NCI-H526 treated with DMSO at 0.1 percent for 48 hours (cell line): ENCODE measurements at places on chromosomes 6 and 20.

DNA sequence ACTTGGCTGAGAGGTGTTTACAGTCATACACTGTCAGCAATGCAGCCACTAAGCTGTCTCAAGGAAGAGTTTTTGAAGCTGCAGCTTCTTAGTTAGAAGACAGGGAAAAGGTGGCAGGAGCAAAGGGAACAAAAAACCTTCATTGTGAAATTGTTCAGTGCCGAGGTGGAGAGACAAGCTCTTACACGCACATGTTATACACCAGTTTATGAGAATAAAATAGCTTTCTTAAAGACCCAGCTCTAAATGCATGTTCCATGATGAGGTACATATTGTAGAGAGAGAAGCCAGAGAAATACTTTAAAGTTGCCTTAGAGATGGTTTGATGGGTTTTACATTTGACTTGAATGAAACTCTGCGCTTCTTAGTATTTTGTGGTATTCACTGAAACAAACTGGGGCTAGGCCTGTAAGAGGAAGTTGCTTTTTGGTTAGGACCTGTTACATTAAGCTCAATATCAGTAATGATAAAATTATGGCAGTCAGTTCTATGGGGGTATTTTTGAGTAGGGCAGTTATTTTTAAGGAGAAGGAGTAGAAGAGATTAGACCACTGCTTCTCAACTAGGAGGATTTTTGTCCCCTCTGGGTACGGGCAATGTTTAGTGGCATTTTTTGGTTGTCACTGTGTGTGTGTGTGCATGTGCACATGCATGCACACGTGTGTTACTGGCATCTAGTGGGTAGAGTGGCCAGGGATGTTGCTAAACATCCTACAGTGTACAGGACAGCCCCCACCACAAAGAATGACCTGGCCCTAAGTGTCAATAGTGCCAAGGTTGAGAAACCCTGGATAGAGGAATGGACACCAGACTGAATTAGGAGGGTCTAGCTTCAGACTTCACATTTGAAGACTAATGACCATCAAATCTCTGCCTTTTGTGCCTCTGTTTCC lies 9.8 kb downstream of the NEDD9 start:
- DNase-seq: no peak

- DNase-seq: no peak
Observed at GRCh38 chr6:89204096-89204495, 13.1 kb downstream of the GABRR1 start.

DNA sequence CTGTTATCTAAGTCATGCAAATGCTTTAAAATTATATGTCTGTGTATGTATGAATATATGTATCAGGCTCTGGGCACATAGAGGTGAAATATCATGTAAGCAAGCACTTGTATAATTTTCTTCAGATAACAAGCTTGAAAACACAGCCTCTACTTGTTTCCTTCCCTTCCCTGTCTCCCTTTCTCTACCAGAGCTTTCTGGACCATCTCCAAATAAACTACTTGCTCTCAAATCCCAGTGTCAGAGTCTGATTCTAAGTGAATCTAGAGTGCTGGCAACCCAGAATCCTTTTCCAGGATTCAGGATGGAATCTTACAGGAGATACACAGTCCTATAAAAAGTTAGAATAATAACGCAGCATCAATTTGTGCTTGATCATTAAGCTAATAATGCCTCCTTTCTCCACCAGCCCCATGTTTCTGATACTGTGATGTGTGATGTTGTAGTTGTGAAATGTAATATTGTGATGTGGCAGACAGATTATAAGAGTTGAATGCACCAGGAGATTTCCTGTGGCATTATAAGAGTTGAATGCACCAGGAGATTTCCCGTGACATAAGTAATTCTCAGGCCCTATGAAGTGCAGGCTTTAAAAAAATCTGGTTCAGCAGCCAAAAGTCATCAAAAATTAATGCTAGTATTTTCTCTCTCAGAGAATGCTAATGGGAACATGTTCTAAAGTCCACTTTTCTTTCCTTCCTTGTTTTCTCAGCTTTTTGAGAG lies 89.6 kb downstream of the PCSK2 start:
- DNase-seq: no peak

DNA sequence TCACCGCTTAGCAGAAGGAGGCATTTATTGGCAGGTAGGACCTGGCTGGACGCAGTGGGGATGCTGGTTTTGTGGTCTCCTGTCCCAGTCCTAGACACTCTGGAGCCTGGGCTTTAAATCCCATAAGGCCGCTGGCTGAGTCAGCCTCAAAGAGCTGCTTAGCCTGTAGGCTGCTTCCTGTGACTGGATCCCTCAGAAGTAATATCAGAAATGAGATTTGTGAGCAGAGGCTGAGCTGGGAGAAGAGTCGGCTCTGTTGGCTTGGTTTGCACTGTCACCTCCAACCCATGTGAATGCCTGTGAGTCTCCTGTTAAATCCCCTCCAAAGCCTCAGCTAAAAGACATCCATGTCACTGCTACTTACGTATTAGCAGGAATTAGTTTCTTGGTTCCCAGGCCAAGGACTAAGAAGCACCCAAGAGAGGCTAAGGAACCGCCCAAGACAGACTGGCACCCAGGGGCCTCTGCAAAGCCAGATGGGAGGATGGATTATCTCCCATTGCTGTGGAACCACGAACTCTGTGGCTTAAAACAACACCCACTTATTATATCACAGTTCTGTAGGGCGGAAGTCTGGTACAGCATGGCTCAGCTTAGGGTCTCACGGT lies 289.4 kb downstream of the CDC5L start:
- no peak for DNase-seq

GRCh38 chr6:13666194-13667105 lies 45.2 kb downstream of the RANBP9 start:
- no peak for DNase-seq

- DNase-seq: no peak
Observed at GRCh38 chr6:41784581-41785171, 2.8 kb upstream of the TOMM6 start.

DNA sequence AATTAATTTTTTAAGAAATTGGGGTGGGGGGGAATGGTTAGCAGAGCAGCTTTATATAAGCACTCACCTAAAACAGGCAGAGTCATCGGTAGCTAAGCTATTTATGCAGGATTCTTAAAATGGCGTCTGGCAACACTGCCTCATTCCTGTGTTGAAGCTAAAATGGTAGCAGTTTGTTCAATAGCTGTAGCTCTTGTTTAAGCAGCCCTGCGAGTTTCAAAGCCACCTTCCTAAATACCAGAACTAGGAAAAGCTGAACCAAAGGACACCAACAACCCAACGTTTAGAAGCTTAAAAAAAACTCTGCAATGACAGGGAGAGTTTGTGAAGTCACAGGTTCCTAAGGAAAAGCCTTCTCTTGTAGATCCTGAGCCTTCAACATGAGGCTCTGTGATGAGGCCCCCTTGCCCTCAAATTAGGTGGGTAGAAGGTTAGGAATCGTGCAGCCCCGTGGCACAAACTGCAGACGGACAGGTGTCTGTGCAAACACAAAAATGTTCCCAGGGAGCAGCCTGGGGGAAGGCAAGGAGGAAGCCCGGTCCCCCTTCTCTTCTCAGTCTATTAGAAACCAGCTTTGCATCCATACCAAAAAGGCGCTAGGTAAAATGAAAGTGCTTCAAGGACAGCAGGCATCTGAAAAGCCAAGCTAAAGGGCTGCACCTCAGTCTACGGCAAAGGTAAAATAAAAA lies 4.7 kb downstream of the ZMYND8 start:
- peak; percentile 74 for DNase-seq

DNA sequence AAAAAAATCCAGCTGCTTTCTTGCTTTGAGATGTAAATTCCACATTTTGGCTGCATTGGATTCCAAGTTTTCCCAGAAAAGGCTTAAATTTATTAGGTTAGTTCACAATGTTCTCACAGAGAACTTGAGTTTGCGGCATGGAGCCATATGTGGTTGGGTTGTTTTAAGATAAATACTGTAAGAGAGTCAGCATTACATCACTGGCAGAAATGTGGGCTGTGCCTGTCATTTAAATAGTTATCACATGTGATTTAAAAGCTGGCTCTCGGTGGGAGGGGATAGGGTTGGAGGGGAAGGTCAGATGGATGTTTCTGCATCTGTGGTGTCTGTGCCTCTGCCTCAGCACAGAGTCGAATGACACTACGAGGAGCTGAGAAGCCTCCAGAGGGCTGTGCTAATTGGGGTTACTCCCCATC lies 73.8 kb upstream of the SCP2D1 start:
- no peak for DNase-seq

GRCh38 chr6:129215916-129216520 lies 333.1 kb downstream of the LAMA2 start:
- no peak for DNase-seq

GRCh38 chr6:51792273-51793030 lies 295.0 kb downstream of the PKHD1 start:
- DNase-seq: peak; percentile 68

GRCh38 chr6:37273690-37274089 lies 15.7 kb upstream of the TMEM217 start:
- no peak for DNase-seq

- DNase-seq: no peak
Observed at GRCh38 chr6:91276315-91276714, 689.4 kb upstream of the MAP3K7 start.

- no peak for DNase-seq
Observed at GRCh38 chr6:89555031-89555430, 83.5 kb downstream of the LYRM2 start.

DNA sequence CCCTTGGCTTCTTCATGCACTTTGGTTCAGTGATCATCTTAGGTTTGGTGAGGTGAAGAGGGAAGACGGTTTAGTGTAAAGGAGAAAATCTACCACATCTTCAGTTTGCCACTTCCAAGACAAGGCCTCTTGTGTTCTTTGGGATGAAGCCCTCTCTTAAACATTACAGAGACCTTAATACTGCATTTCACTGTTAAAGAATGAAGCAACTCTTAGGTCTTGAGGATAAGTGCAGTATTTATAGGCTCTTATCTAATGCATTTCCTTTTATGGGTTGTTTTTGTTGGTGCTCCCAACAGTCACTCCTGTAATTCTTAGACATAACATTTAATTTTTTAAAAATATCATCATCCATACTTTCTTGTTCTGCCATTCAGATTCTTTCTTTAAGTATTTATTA lies 139.9 kb upstream of the LAMP5 start:
- DNase-seq: no peak

DNA sequence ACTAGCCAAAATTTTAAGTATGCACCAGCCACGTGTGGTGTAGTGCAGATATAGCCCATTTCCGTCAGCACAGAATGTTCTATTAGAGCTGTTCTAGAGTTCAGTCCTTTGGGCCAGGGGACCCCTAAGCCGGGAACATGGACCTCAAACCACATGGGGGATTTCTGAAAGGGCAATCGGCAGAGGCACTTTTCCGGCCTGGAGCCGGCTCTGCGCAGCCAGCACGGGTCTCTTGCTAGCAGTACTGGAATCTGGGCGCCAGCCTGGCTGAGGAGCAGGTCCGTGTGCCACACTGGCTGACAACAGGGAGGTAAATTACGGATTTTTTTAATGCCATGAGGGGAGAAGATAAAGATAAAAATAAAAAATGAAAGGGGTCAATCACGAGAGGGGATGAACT lies 120.5 kb downstream of the SULF2 start:
- no peak for DNase-seq

DNA sequence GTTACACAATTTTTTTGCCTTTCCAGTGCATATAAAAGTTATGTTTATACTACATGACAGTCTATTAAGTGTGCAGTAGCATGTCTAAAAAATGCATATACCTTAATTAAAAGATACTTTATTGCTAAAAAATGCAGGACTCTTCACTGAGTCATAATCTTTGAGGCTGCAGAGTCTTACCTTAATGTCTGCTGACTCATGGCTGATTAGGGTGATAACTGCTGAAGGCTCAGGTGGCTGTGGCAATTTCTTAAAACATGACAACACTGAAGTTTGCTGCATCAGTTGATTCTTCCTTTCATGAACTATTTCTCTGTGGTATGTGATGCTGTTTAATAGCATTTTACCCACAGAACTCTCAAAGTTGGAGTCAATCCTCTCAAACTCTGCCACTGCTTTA lies 19.1 kb downstream of the ZSCAN23 start:
- no peak for DNase-seq

- no peak for DNase-seq
Observed at GRCh38 chr6:97459535-97459934, 176.5 kb upstream of the MMS22L start.

- DNase-seq: no peak
Observed at GRCh38 chr6:4303638-4304037, 168.3 kb upstream of the ECI2 start.

- DNase-seq: no peak
Observed at GRCh38 chr6:140641412-140641811, 1267.0 kb upstream of the CITED2 start.

DNA sequence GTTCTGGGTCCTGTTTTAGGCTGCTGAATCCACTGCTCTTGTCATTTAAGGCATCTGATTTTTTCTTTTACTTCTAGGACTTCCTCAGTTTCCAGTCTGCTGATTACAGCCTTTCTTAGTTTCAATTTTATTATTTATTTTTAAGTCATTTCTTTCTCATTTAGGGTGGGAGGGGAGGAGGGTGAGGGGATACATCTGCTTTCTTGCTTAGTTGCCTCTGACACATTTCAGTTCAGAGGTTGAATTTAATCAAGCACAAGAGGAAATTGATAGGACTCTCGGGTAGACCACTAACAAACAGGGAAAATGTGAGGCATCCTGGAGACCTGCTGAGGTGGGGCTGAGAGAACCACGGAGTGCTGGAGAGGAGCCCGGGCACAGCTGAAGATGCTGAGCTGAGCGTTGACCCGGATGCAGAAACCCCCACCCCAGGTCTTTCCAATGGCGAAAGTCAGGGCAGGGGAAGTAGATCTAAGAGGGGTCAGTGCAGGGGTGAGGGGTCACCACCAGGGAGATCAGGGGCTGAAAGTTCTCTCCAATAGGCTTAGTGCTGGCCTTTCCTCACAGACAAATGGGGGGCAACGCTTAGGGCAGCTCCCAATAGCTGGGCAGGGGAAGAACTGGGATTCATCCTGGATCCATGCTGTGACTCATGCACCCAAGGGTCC lies 7.6 kb upstream of the TREML2 start:
- DNase-seq: no peak

- no peak for DNase-seq
Observed at GRCh38 chr6:31169123-31169857, 1.2 kb downstream of the POU5F1 start.

- DNase-seq: no peak
Observed at GRCh38 chr6:52931351-52931750, 21.9 kb upstream of the GSTA3 start.

DNA sequence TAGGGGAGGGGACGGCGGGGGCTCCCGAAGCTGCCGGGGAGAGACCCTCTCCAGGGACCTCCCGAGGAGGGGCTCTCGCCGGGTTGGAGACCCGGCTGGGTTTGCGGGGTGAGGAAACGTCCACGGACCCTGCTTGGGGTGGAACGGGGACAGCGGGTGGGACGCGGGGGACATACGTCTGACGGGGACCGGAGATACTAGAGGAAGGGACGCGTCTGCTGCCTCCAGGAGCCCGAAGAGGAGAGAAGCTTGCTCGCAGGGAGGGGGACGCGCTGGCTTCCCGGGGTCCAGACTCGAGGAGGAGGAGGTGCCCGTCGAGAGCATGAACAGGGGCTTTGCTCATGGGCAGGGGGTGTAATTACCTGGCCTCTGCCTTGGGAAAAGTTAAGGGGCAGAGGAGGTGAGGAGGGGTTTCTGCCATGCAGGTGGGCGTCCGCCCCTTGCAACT lies 593 bp downstream of the DNMT3B start:
- DNase-seq: no peak
